ENCODE measurements at places on chromosomes 2 and 18. TPM values are rescaled to one million over a fixed set of nuclear protein-coding genes. Genes with fewer than 3 reads are reported as not detected.

The SERPINB4 gene
- not detected for total RNA-seq

The MGAT4A gene
- total RNA-seq = 89.5 TPM

The FASTKD1 gene
- total RNA-seq = 29.1 TPM

The GALNT3 gene
- total RNA-seq = 0.34 TPM

The LIMS3 gene
- 9.4 TPM for total RNA-seq

The COBLL1 gene
- total RNA-seq = 7.8 TPM
